ENCODE measurements at places on chromosomes 11 and 22.

- no peak for DNase-seq
These were observed 49.8 kb downstream of the FEZ1 start for GRCh38 chr11:125446279-125446678.

GRCh38 chr22:45164270-45165088, 754 bp downstream of the NUP50 start:
- DNase-seq: no peak

DNA sequence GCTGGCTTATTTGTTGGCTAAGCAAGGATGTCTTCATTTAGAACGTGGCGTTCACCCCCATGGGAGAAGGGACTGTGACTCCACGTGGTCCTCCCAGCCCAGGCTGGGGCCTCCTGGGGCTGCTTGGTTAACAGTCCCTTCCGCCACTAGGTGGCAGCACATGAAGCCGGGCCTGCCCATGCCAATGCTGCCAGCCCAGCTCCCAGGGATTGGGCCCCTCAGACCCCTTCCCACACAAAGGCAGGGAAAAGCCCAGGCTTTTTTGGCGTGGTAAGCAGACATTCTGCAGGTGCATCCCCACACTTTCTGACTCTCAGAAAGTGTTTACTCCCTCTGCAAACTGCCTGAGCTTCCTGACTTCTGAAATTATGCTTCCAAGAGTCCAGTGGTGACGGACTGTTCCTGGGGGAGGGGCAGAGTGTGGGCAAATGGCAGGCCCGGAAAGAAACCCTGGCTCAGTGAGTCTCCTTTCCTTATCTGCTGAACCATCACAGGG, 3.1 kb downstream of the CBX6 start:
- DNase-seq: peak; percentile 67

- no peak for DNase-seq
These were observed 6.1 kb upstream of the P2RY6 start for GRCh38 chr11:73265853-73266645.

DNA sequence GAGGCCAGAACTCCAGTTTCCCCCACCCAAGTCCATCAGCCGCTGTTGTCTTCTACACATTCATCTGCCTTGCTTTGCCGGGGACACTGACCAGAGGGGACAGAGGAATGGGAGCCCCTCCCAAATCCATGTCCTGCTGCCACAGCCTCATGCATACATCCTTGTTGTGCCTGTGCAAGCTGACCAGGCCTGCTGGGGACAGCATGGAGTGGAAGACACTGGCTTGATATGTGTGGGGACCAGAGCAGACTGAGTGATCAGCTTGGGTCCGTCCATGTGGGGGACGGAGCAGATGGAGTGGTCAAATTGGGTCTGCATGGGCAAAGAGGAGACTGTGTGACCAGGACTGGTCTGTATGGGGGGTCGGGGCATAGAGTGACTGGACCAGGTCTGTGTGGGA, 43.8 kb downstream of the KCNC1 start:
- DNase-seq: no peak

GRCh38 chr11:46906609-46907041, 11.7 kb downstream of the LRP4 start:
- DNase-seq: no peak

GRCh38 chr11:90756617-90757016, 533.8 kb upstream of the CHORDC1 start:
- no peak for DNase-seq

GRCh38 chr22:25002241-25002985, 49.9 kb downstream of the KIAA1671 start:
- no peak for DNase-seq

GRCh38 chr11:34565417-34566207, 52.0 kb upstream of the ELF5 start:
- peak; percentile 18 for DNase-seq

- DNase-seq: no peak
These were observed 270.8 kb upstream of the SESN3 start for GRCh38 chr11:95501761-95502266.

DNA sequence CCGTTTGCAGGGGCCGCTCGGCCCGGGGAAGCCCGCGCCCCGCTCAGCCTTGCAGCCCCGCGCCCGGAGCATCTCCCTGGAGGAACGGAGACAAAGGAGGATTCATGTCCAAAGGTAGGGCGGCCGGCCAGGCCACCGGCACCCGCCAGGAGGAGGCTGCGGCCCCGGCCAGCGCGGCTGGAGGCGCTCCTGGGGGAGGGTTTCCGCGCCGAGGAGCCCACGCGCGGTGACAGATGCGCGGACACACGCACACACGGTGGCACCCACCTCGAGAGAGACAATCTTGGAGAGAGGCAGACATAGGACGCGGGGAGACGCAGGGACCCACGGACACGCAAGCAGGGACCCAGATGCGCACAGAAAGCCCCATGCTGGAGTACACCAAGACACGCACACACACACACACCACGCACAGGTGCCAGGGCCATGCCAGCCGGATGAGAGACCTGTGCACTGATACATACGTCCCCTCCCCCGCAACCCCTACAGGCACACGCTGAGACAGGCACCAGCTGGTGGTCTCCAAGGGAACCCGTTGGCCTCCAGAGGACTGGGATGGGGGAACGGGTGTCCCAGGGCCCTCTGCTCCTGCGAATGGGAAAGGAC, 7.8 kb downstream of the SEPTIN3 start:
- DNase-seq: no peak

GRCh38 chr11:61071208-61071681, 31.0 kb upstream of the CD5 start:
- DNase-seq: no peak

- DNase-seq: no peak
These were observed 85.6 kb downstream of the KIRREL3 start for GRCh38 chr11:126914941-126915340.

GRCh38 chr11:115682888-115683287, 178.7 kb upstream of the CADM1 start:
- no peak for DNase-seq

- DNase-seq: no peak
These were observed 10.0 kb downstream of the DIXDC1 start for GRCh38 chr11:111947143-111947542.

DNA sequence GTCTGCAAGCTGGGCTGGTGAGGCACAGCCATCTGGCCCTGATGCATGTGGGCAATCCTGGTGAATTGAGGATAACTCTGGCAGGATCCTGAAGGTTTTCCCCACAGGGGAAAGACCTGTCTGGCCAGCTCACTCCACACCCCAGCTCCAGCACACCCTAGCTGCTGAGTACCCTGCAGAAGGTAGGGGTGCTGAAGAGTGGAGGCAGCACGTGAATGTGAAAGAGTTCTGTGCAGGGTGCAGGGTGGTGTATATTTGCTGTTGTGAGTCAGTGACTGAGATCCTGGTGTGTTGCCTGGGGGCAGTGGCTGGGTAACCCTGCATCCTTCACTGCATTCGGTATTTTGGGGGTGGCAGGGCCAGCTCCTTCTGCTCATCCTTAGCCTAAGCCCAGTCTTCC, 22.4 kb downstream of the DGAT2 start:
- DNase-seq: no peak

DNA sequence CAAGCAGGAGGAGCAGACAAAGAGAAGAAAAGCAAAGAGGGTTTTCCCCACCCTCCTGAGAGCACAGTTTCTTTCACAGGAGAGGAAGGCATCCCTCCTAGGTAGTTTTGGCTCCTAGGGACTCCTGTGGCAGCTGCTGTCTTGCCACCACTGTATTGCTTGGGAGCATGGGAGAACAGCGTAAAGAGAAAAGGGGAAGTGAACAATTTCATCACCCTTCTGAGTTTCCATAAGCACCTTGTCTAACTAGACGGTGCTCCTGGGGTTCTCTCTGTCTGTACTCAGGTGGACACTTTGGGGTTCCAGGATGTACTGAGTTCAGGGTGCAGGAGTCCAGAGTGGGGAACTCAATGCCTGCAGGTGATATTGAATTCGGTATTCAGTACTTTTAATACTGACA, 1430.5 kb downstream of the TBC1D22A start:
- no peak for DNase-seq

GRCh38 chr11:61777234-61778090, 14.9 kb downstream of the TMEM258 start:
- no peak for DNase-seq

- no peak for DNase-seq
These were observed 38.8 kb downstream of the RPUSD4 start for GRCh38 chr11:126172596-126173038.

DNA sequence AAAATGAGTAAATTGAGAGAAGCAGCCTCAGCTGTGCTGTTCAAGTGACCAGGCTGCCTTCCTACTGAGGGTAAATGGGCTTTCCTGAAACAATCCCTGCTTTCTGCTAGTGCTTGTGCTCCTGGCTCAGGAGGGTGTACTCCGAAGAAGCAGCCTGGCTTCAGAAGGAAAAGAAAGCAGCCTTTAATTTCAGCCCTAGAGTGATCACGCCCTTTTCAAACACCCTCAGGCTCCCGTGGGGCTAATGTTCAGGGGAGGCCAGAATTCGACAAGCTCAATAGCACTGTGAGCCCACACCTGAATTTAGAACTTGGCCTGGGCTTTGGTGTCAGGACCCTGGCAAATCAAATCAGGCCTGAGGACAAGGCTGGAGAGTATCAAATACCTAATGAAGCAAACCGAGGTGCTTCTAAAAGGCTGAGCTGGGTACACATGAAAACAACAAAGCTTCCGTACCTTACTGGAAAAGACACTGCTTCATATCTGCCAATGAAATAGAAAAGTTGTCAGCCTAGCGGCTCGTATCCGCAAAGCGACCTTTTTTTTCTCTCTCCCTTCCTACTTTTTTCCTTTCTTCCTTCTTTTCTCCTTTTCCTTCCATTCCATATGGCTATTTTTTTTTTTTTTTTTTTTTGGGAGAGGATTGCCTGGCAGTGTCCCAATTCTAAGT, 387.8 kb downstream of the SOX6 start:
- DNase-seq: no peak

GRCh38 chr11:9461760-9462134, 935 bp downstream of the ZNF143 start:
- no peak for DNase-seq

GRCh38 chr11:20634044-20634443, 34.6 kb downstream of the SLC6A5 start:
- no peak for DNase-seq

- DNase-seq: no peak
These were observed 17.7 kb upstream of the PRDM10 start for GRCh38 chr11:130020323-130020722.

- DNase-seq: no peak
These were observed 78.4 kb downstream of the RBFOX2 start for GRCh38 chr22:35950262-35950661.

DNA sequence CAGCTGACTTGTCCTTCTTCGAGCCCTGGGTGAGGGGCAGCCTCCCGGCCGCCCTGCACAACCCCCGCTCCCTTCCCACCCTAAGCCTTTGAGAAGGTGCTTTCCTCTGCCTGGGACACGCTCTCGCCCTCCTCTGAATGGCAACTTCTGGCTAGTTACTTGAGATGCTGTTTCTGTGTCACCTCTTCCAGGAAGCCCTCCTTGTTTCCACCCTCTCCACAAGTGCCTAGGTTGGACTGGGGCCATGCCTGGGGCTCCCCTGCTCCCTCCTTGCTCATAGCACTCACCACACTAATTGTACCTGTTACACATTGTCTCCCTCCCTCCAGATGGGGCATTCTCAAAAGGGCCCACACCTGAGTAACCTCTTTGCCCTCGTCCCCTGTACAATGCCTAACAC, 72.2 kb downstream of the SCUBE1 start:
- DNase-seq: no peak
